ENCODE measurements at places on chromosomes 2 and 18.
A peak's percentile ranks its signal among the peaks of the same experiment; 100 is the strongest.

DNA sequence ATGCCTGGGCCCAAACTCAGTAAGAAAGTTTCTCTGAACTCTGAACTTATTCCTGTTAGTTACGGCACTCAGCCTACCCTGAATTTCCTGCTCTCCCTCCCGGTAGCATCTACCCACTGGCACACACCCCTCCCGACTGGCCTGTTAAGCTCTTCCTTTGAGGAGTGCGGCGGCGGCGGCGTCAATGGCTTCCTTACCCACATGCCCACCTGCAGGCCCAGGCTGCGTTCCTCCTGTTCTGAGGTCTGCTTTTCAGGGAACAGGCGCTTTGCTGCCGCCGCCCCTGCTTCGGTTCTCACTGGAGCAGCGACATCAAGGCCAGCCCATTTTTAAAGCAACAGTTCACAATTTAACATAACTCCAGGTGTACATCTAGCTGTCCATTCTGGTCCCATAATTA, 432.4 kb downstream of the DCDC2C start:
- no peak for DNase-seq

GRCh38 chr2:220756653-220757052, 815.5 kb downstream of the EPHA4 start:
- DNase-seq: no peak

GRCh38 chr2:46800218-46800617, 115.4 kb downstream of the MCFD2 start:
- DNase-seq: no peak

GRCh38 chr2:101120124-101120996, 30.8 kb downstream of the TBC1D8 start:
- no peak for DNase-seq

GRCh38 chr2:239027391-239028252, 179.7 kb downstream of the TWIST2 start:
- DNase-seq: no peak

- no peak for DNase-seq
Measured at GRCh38 chr2:12244070-12244469, 472.7 kb upstream of the TRIB2 start.

DNA sequence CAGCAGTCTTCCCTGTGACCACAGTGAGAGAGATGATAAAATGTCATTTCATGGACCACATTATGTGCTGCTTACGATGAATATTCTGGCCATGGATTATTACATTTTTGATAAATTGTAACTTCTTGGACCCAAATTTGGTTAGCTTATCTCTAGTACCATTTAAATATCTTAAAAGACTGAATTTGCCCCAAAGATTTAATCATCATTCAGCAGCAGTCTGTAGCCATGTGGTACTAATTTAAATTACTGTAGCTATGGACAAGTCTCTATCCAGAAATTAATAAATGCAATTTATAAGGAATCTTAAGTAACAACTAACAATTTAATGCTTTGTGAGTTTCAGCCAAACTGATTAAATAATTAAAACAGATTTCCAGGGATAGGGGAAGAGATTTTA, 644.9 kb upstream of the FANCL start:
- no peak for DNase-seq

GRCh38 chr2:96584017-96584416, 47.5 kb downstream of the ARID5A start:
- DNase-seq: no peak

GRCh38 chr2:237581751-237582746, 8.5 kb downstream of the RAB17 start:
- DNase-seq: peak; percentile 35

Data from activated T-cell treated with anti-CD3 and anti-CD28 coated beads for 48 hours (primary cell).